ENCODE measurements at places on chromosomes 6 and 20.

DNA sequence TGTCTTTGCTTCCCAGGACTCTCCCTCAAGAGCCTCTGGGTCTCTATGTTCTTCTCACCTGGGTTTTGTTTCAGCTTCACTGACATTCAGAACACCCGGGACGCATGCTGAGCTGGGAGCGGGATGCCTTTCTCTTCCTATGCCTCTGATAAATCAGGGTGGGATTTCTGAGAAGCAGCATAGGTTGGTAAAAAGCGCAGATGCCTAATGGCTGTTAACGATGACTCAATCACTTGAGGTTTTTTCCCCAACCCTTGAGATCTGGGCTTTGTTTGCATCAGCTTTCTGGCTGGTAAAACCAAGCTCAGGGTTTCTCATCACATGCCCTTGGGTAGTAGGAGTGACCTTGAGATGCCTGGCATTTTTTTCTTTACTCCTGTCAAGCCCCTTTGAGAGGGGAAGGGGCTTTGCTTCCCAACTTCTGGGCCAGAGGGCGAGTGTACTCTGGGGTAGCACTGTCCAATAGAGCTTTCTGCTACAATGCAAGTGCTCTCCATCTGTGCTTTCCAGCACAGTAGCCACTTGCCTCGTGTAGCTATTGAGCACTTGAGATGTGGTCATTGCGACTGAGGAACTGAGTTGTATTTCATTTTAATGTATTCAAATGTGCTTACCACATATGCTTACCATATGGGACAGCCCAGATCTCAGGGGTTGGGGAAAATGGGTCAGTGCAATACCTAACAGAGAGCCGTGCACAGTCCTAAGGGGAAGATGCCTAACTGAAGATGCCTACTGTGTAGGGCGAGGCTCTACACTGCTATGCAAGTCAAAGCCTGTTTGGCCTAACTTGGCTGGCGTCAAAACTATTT is 69.1 kb downstream of the PPP1R14C start:
- DNase-seq: peak; percentile 39

- DNase-seq: no peak
Observed at GRCh38 chr6:155443168-155443567, 12.5 kb downstream of the NOX3 start.

GRCh38 chr6:25489399-25489798 is 162.6 kb upstream of the SCGN start:
- no peak for DNase-seq

GRCh38 chr20:46378412-46379009 is 27.9 kb downstream of the ELMO2 start:
- DNase-seq: no peak

GRCh38 chr6:5135788-5136376 is 50.7 kb downstream of the PPP1R3G start:
- peak; percentile 73 for DNase-seq

DNA sequence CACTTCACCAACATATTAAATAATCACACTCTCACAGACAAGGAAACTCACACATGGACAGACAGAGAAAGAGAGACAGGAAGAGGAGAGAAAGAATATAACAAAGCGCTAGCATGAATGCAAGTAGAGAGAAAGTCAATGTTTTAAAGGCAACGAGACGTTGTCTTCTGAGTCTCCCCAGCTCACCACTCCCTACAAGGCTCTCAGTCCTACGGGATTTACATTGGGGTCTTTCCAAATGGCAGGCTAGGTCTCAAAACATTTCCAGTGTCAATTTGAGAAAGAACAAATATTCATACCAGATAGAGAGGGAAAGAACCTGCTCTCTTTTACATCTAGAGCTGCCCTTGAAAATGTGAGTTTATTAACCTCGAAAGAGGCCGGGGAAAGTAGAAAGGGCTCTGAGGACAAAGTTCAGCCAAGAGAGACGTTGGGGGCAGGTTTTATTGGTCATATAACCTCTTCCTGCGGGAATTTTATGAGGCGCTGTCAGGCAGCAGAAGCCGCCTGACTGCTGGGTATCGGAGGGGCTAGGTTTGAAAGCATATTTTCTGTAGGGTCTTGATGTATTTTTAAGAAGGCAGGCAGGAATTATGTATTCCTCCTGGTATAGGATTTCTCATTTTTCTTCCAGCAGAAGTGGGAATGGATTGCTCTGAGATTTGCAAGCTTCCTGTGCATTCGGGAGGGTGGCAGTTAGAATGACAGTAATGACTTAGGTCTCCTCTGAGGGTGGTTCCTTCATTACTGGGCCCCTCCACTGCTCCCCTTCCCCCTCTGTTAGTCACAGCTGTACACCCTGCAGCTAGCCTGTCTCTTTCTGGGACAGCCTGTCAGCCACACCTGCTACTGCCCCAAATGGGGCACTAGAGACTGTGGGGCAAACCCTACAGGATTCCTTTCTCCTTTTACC is 34.4 kb upstream of the KIF16B start:
- no peak for DNase-seq

- peak; percentile 27 for DNase-seq
Observed at GRCh38 chr6:40733770-40734396, 146.7 kb upstream of the LRFN2 start.

DNA sequence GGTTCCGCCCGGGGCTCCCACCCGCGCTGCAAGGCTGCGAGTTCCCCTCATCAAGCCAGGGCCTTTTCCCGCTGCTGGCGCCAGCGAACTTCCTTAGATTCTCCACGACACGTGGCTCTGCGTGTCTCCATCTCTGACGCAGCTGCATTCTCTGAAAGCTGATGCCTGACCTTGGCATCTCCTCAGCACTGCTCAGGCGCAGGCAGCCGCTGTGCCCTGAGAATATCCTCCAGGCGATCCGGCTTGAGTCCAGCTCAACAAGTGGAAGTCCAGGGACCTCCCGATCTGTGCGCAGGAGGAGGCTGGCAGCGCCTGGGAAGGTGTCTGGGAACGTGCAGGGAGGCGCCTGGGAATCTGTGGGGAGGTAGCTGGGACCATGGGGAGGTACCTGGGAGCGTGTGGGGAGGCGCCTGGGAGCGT is 171.2 kb upstream of the THBS2 start:
- DNase-seq: no peak

DNA sequence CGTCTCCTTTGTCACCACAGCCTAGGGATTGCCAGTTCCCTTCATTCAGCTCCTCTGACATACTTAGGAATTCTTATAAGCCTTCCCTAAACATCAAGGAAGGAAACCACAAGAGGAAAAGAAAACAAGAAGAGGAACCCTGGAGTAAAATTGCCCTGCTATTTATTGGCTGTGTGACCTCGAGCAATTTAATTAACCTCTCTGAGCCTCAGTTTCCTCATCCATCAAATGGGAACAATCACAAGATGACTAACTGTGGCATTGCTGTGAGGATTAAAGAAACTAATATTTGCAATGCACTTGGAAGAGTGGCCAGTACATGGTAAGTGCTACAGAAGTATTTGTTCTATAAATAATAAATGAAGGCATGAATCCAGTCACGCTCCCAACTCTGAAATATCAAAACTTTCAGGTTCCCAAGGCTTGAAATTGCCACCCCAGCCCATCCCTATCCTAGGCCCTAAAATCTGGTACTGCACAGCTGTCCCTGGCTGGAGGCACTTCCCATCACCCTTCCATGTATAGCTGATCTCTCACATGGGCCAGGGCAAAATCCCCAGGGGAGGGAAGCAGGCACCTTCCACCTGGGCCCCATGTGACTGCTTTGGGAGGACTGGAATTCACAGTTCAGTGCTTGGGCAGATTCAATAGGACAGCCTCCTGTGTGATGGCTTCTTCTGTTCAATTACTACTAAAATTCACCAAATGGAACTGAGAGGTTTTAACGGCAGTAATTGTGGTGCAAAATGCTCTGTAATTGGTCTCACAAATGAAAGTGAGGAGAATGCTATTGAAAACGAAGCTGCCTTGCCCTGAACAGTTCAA is 78.0 kb upstream of the MAFB start:
- DNase-seq: no peak

DNA sequence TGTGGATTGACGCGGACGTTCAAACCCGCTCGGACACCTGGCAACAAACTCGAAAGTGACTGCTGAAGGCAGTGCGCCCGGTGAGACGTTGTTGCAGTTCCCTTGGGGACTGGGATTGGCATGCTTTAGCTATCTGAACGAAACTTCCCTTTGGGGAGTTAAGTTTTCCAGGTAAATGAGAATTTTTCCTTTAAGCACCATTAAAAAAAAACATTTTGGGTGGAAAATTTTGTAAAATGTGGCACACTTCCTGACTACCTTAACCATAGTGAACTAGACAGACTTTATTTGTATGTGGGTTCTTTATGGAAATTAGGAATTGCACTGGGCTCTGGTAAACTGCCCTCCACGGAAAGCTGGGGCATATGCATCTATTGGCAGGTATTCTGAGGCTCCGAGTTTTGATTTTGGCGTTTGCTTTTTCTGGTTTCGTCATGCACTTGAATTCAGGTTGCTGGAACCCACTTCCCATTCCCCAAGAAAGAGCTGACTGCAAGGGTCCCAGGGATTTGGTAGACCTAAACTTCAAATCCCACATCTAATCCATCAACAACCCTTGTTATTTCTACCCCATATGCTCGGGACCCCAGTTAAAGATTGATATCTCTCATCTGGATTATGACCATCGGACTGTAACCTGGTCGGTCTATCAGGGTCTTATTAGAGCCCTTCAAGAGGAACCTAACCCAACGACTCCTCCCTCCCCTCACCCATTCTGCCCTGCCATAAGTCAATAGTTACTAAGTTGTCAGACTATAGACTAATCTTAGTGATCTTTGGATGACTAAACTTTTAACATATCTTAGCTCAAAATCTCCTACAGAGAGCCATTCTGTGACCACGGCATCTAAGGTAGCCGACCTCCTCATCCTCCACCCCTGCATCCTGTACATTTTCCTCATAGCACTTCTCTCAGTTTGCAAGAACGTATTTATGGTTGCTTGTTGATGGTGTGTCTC is 800 bp upstream of the DYNLT1 start:
- DNase-seq: no peak

GRCh38 chr6:4924661-4925271 is 79.1 kb downstream of the RPP40 start:
- no peak for DNase-seq

GRCh38 chr6:39812496-39812852 is 20.3 kb downstream of the DAAM2 start:
- no peak for DNase-seq

DNA sequence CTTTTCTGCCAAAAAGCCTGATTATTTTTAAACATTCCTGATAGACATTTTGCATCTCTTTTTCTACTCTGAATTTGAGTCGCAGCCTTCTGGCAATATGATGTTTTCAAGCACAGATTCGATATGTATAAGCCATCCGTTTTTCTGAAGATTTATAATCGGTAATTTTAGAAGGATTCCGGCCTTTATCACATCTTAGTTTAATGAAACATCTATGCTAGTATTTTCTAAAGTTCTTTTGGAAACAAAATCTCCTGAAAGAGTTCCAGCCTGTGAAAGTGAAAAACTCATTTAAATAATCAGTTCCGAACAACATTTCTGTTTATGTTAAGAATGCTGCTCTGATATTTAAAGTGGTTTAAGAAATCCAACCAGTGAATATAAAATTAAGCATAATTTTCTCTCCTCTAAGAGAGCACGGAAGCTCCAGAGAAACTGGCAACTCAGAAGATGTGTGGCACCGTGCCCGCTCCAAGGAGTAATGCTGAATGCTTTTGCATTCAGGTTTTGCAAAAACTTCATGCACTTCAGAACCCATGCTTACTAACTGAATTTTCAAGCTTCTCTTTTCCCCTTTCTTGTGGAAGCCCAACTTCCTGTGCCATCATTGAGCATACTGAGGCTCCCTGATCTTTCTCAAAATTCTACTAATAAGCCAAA is 20.7 kb downstream of the NDUFAF4 start:
- DNase-seq: no peak

All from mesendoderm (in vitro differentiated cells).